Naive thymus-derived CD4-positive, alpha-beta T cell (primary cell): ENCODE measurements at places on chromosomes 2 and 18. TPM values are rescaled to one million over a fixed set of nuclear protein-coding genes. Genes with fewer than 3 reads are reported as not detected.

GRCh38 chr2:209834767-209835166, 63.1 kb downstream of the UNC80 start:
- no peak overlapping the region for H3K4me3 ChIP-seq
- no peaks in the 10 kb centered on the region for H3K27me3 ChIP-seq
- H3K36me3 ChIP-seq, result no peaks in the 10 kb centered on the region
- no peak overlapping the region for H3K27ac ChIP-seq

- no peak overlapping the region for H3K27ac ChIP-seq
- no peaks in the 10 kb centered on the region for H3K36me3 ChIP-seq
- H3K4me3 ChIP-seq, result no peak overlapping the region
- H3K4me1 ChIP-seq, result no peaks in the 10 kb centered on the region
- no peaks in the 10 kb centered on the region for H3K27me3 ChIP-seq
Observed at GRCh38 chr2:167279810-167280209, 391.5 kb downstream of the XIRP2 start.

SCN1A gene
- not detected for polyA plus RNA-seq

SLC16A14 gene
- 0.28 TPM for polyA plus RNA-seq

KIAA2012 gene
- not detected for polyA plus RNA-seq

DNA sequence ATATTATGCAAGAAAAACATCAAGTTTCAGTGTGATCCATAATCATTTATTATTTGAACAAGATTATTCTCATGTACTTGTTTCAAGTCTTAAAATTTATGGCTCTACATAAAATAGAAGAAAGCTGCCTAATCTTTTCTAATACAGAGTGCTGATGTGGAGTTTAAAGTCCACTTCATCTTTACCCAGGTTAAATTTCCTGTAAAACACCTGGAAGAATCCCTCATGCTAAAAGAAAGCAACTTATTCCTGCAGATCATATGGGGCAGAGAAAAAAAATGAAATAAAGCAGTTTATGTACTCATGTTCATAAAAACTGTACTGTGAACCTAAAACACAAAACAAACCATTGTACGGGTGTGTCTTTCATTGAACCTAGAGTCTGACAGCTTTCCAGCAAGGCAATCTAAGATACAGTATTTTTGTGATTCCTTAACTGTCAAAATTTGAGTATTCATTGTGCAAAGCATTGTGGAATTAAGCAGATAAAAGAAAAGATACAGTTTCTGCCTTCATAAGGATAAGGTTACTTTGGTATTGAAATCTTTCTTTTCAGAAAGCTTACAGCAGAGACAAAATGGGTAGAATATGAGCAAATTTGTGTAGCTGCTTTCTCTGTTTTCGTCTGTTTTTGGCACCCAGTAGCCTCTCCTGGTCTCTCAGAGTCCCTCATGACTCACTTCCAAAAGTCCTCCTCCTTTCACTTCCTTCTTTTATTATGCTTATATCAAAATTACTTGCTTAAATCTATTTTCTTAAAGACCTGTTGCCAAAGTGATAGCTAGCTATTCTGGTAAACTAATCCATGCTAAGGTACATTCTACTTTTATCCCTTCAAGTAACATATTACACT, 26.9 kb upstream of the GLS start:
- no peak overlapping the region for H3K4me3 ChIP-seq
- H3K27me3 ChIP-seq, result no peaks in the 10 kb centered on the region
- no peak for DNase-seq
- H3K27ac ChIP-seq, result no peak overlapping the region

- no peak overlapping the region for H3K4me3 ChIP-seq
- DNase-seq, result no peak
Observed at GRCh38 chr2:100110614-100111000, 31.8 kb downstream of the AFF3 start.

ZNF804A gene
- polyA plus RNA-seq, result not detected

DNA sequence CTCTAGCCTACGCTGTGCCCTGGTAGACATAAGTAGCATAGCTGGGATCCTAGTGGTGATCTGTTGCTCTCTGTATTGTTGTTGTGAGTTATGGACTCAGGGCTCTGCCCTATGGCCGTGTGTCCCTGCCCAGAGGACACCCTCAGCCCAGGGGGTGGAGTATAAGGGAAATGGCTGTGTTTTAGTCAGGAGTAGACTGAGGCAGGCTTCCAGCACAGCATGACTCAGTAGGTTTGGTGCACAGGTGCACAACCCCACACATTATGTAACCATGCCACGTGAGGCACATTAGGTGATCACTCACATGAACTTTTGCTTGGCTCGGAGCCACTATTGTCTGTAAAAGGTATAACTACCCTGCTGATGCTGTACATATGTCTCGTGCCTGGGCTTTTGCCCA, 59.9 kb upstream of the PEX13 start:
- DNase-seq, result no peak
- peaks cover 7% of the 10 kb centered on the region for H3K4me1 ChIP-seq

DNA sequence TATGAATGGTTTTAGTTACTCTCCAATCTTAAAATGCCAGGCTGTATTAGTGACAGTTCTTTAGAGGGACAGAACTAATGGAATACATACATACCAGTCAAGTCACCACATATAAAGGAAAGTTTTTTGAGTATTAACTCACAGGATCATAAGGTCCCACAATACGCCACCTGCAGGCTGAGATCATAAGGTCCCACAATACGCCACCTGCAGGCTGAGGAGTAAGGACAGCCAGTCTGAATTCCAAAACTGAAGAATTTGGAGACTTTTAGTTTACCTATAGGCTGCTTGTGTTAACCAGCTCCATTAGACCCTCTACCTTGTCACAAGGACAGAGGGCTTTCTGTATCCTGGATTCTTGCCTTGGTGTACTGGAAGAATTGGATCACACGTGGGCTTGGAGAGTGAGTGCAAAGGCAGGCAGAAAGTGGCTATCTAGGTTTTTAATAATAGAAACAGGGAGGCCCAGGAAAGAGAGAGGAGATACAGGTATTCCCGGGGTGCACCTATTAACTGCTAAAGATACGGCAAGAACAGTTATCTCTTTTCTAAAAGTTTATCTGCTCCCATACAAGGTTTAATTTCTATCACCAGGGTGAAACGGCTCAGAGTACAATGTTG, 234.9 kb upstream of the CYRIA start:
- H3K27me3 ChIP-seq, result no peaks in the 10 kb centered on the region
- DNase-seq, result no peak
- H3K4me1 ChIP-seq, result no peaks in the 10 kb centered on the region
- H3K36me3 ChIP-seq, result no peaks in the 10 kb centered on the region
- no peak overlapping the region for H3K27ac ChIP-seq

DNA sequence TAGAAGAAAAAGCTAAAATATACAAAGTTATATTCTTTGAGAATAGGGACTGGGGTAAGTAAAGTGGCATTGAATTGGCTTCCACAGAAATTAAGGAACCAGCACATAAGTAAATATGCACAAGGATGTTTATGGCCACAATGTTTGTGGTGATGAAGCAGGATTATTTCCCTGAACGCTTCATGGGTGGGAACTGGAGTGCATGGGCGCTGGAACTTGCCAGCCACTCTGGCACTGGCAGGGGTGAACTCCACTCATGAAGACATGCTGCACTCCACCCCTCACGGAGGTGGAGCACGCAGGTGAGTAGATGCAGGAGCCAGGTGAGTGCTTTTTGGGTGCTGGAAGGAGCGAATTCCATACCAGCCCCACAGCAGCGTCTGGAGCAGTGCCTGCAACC, 94.1 kb downstream of the BCL2 start:
- no peak overlapping the region for H3K4me3 ChIP-seq
- H3K4me1 ChIP-seq, result peaks cover 28% of the 10 kb centered on the region
- peak overlapping the region; percentile 47 for H3K27ac ChIP-seq
- no peaks in the 10 kb centered on the region for H3K36me3 ChIP-seq
- H3K27me3 ChIP-seq, result no peaks in the 10 kb centered on the region
- DNase-seq, result no peak

KCNIP3 gene
- polyA plus RNA-seq, result not detected

- H3K4me3 ChIP-seq, result no peak overlapping the region
- DNase-seq, result no peak
- no peak overlapping the region for H3K27ac ChIP-seq
- H3K27me3 ChIP-seq, result no peaks in the 10 kb centered on the region
Observed at GRCh38 chr2:206823178-206823577, 57.8 kb downstream of the FASTKD2 start.

- H3K27me3 ChIP-seq, result peaks cover 4% of the 10 kb centered on the region
- no peaks in the 10 kb centered on the region for H3K4me1 ChIP-seq
- no peak overlapping the region for H3K27ac ChIP-seq
- H3K4me3 ChIP-seq, result no peak overlapping the region
- H3K36me3 ChIP-seq, result no peaks in the 10 kb centered on the region
- DNase-seq, result no peak
Observed at GRCh38 chr2:192186806-192187205, 7.9 kb downstream of the TMEFF2 start.

RESP18 gene
- not detected for polyA plus RNA-seq

GRCh38 chr2:47510745-47511144, 107.8 kb downstream of the MSH2 start:
- H3K4me3 ChIP-seq, result no peak overlapping the region
- H3K4me1 ChIP-seq, result no peaks in the 10 kb centered on the region
- no peaks in the 10 kb centered on the region for H3K27me3 ChIP-seq
- H3K36me3 ChIP-seq, result no peaks in the 10 kb centered on the region
- H3K27ac ChIP-seq, result no peak overlapping the region

UGT1A9 gene
- polyA plus RNA-seq, result not detected

DNA sequence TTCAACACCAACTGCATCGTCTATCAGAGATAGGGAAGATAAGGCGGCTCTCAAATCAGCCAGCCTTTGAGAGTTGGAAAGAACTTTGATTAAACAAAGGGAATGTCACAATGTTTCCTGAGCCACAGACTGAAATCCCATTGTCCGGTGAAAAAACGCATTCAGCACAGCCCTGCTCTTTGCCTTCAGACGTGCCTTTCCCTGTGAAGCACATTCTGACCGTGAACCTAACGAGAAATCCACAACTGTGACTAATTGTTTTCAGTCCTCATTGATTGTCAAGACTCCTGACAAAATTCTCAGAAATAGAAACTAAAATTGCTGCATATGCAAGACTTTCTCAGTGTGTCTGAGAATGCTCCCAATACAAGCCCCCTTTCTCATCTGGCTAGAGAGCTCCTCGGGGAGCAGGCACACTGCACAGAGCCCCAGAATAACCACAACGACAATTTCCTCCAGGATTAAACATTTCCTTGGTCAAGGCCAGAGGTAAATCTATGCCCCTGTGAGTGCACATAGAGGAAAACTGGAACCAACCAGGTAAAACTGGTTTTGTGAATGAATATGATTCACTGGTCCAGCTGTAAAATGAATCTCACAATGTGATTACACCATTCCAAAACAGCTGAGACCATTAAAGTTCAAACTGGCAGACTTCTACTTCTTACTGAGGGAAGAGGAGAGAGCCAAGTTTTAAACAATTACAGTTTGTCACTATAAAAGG, 561.9 kb upstream of the ID2 start:
- H3K27me3 ChIP-seq, result no peaks in the 10 kb centered on the region
- H3K4me1 ChIP-seq, result no peaks in the 10 kb centered on the region
- H3K27ac ChIP-seq, result no peak overlapping the region
- no peak overlapping the region for H3K4me3 ChIP-seq
- H3K36me3 ChIP-seq, result no peaks in the 10 kb centered on the region

- no peaks in the 10 kb centered on the region for H3K27me3 ChIP-seq
- no peaks in the 10 kb centered on the region for H3K4me1 ChIP-seq
- DNase-seq, result no peak
- H3K36me3 ChIP-seq, result no peaks in the 10 kb centered on the region
- no peak overlapping the region for H3K27ac ChIP-seq
- no peak overlapping the region for H3K4me3 ChIP-seq
Observed at GRCh38 chr2:9124231-9124741, 82.3 kb upstream of the ASAP2 start.

ACTR1B gene
- polyA plus RNA-seq, result 14.7 TPM

DNA sequence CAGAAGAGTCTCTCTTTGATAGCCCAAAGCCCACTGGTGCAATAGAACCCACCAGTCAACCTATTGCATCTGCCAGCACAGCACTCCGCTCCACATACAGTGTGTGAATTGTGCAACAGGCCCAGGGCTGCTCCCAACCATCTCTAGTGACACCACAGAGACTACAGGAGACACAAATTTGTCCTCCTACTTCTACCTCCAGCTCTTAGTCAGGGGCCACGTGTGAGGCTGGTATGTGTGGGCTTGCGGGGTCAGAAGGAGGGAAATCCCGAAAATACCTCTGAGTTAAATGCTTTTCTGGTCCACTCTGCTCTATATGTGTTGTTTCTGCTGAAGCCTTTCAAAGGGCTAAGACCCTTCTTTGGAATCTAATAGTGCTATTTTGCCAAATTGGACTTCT, 18.0 kb downstream of the DGUOK start:
- H3K4me3 ChIP-seq, result no peak overlapping the region
- peak overlapping the region; percentile 34 for H3K27ac ChIP-seq
- peaks cover 59% of the 10 kb centered on the region for H3K4me1 ChIP-seq
- DNase-seq, result no peak

RAB6C gene
- polyA plus RNA-seq, result 0.09 TPM

- DNase-seq, result no peak
- H3K27ac ChIP-seq, result no peak overlapping the region
- H3K4me3 ChIP-seq, result no peak overlapping the region
- H3K4me1 ChIP-seq, result no peaks in the 10 kb centered on the region
- H3K36me3 ChIP-seq, result no peaks in the 10 kb centered on the region
Observed at GRCh38 chr18:77250501-77250925, 865 bp downstream of the GALR1 start.

DNA sequence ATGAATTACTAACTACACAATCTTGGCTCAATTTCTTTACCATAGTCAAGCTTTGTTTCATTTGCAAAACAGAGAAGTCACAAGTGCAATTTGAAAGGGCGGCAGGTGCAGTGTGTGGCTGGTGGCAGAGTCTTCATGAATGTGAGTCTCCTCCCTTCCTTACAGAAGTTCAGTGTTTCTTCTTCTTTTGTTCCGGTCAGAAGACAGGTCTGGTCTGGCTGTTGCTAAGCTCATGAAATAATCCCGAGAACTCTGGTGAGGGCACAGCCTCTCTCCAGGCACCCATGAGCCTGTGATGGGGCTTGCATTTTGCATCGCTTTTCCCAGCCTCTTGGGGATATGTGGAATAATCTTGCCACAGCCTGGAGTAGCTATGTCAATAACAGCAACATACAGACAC, 824.8 kb upstream of the SALL3 start:
- H3K27ac ChIP-seq, result no peak overlapping the region
- no peak for DNase-seq
- no peaks in the 10 kb centered on the region for H3K36me3 ChIP-seq
